ENCODE measurements at places on chromosomes 6 and 20.

DNA sequence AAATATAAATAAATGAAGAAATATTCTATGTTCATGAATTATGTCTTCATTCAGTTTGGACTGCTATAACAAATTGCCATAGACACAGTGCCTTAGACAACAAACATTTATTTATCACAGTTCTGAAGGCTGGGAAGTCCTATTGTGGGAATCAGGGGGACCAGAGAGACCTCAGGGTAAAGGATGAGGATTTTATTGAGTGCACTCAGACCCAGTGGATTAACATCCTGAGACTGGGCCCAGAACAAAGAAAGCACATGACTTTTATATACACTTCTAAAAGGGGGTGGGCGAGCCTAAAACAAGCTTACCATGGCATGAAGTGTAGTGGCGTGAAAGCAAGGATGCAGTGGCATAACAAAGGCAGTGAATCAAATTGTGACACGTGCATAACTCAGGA lies 26.9 kb upstream of the CBLN4 start:
- H3K36me3 ChIP-seq = no peaks in the 10 kb centered on the region
- H3K27ac ChIP-seq = no peak overlapping the region
- H3K4me3 ChIP-seq = no peak overlapping the region
- peaks cover 5% of the 10 kb centered on the region for H3K27me3 ChIP-seq

DNA sequence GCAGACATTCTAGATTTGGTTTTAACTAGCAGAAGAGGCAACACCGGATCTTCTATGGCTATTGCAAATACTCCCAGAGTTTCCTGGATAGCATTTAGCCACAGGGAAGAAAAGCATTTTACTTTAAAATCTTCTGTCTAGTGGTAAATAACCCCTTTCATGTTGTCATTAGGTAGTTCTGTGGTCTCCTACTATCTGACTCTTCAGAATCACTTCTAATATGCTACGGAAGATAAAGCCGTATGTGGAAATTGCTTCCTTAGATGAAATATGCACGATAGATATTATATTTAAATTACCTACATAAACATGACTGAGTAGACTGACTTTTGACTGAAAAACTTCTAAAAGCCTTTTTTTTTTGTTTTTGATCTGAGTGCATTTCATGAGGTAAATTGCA lies 759 bp downstream of the CRISP3 start:
- H3K36me3 ChIP-seq = no peaks in the 10 kb centered on the region
- H3K4me1 ChIP-seq = peaks cover 2% of the 10 kb centered on the region
- no peak overlapping the region for H3K27ac ChIP-seq
- H3K27me3 ChIP-seq = no peaks in the 10 kb centered on the region
- no peak overlapping the region for H3K4me3 ChIP-seq
- no peak for DNase-seq

DNA sequence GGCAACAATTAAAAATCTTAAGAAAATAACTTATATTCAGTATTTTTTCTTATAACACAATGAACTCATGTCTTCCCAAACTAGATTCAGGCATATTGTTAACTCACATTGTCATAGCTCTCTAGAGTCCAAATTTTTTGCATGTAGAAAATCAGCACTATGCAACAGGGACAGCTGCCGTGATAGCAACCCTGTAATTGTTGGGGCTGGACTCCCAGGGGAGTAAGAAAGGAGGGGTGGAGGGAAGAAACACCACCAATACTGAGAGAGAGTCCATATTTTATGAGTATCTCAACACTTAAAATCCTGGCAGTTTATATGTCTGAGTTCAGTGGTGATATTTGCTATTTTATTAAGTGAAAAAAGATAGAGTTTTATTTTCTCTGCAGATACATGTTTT lies 89.6 kb upstream of the HS3ST5 start:
- no peaks in the 10 kb centered on the region for H3K36me3 ChIP-seq
- no peak for DNase-seq
- H3K4me1 ChIP-seq = no peaks in the 10 kb centered on the region
- no peak overlapping the region for H3K27ac ChIP-seq
- H3K4me3 ChIP-seq = no peak overlapping the region
- H3K27me3 ChIP-seq = no peaks in the 10 kb centered on the region

DNA sequence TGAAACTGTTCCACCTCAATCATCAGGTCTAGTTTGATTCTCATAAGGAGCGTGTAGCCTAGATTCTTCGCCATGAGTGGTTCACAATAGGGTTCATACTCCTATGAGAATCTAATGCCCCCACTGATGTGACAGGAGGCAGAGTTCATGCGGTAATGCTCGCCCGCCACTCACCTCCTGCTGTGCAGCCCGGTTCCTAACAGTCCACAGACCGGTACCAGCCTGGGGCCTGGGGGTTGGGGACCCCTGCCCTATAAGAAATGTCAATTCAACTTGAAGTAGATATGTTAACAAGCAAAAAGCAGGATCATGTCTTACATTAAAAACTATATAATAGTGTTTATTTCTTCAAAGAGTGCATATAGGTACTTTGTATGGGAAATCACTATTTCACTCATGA lies 216.5 kb downstream of the COL19A1 start:
- H3K4me1 ChIP-seq = no peaks in the 10 kb centered on the region
- no peak overlapping the region for H3K27ac ChIP-seq
- no peaks in the 10 kb centered on the region for H3K36me3 ChIP-seq
- DNase-seq = no peak

GRCh38 chr20:1861347-1861976 lies 33.7 kb upstream of the SIRPA start:
- H3K27me3 ChIP-seq = no peaks in the 10 kb centered on the region
- H3K27ac ChIP-seq = peak overlapping the region; percentile 16
- no peaks in the 10 kb centered on the region for H3K36me3 ChIP-seq
- no peak for DNase-seq

DNA sequence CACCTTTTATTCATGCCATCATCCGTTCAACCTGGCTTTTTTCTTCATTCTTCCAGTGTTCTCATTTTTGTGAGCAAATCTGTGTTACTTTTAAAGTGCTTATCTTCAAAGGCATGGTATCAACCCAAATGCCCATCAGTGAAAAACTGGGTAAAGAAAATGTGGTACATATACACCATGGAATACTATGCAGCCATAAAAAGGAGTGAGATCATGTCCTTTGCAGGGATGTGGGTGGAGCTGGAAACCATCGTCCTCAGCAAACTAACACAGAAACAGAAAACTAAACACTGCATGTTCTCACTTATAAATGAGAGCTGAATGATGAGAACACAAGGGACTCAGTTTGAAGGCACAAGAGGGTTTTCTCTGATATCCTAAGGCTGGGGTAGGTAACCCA lies 130.3 kb downstream of the CCDC170 start:
- no peaks in the 10 kb centered on the region for H3K27me3 ChIP-seq
- no peak overlapping the region for H3K4me3 ChIP-seq
- H3K4me1 ChIP-seq = peaks cover 14% of the 10 kb centered on the region
- DNase-seq = no peak

DNA sequence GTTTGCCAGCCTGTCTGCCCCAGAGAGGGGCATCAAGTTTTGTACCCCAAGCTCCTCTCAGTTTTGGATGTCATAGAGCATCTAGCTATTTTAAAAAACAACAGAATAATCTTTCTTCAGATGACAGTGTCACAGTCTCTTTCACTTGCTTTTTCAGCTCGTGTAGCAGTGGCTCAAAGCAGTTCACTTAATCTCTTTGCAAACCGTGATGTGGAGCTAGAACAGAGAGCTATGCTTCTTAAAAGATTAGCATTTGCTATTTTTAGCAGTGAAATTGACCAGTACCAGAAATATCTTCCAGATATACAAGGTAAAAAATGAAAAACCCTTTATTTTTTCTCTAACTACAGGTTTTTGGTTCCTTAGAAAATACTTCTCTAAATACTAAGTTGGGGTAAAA lies 37.3 kb downstream of the PGM3 start:
- H3K27me3 ChIP-seq = no peaks in the 10 kb centered on the region
- H3K27ac ChIP-seq = no peak overlapping the region
- H3K36me3 ChIP-seq = peaks cover 49% of the 10 kb centered on the region

DNA sequence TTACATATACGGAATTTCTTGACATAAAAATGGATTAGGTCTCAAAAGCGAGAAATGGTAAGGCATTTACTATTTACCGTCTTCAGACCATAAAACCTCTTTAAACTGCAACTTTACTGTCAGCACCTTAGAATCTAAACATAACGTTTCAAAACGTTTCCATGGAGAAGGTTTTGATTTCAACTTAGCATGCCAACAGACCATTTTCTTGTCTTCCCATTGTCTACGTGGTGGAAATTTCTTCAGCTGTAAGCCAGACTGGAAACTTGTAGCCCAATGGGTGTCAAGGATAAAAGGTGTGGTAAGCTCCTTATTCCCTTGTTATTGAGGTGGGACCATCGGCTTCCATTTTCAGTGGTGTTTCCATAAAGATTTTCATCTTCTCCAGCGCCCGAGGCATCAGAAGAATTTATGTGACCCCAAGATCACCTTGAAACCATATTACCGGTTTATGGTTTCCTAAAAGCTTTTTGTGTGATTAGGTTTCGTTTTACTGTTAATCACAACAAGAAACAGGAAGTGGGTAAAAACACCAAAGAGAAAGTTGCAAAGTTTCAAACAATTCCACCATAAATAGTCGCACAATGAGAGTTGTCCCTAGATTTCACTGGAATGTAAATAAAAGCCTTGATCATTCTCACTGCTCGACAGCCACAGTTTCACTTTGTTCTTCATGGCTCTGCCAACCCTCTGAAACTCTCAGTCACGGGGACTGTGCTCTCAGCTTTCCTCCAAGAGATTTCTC lies 63.0 kb upstream of the CD2AP start:
- peak overlapping the region; percentile 25 for H3K27ac ChIP-seq
- no peaks in the 10 kb centered on the region for H3K4me1 ChIP-seq
- peak overlapping the region; percentile 23 for H3K4me3 ChIP-seq
- no peaks in the 10 kb centered on the region for H3K36me3 ChIP-seq
- no peaks in the 10 kb centered on the region for H3K27me3 ChIP-seq

GRCh38 chr6:137926207-137926731 lies 59.2 kb downstream of the TNFAIP3 start:
- H3K4me3 ChIP-seq = no peak overlapping the region
- peak; percentile 70 for DNase-seq

GRCh38 chr6:28104392-28105244 lies 19.8 kb upstream of the ZSCAN16 start:
- H3K4me3 ChIP-seq = peak overlapping the region; percentile 66
- peak; percentile 82 for DNase-seq
- peak overlapping the region; percentile 27 for H3K27ac ChIP-seq
- H3K36me3 ChIP-seq = no peaks in the 10 kb centered on the region
- no peaks in the 10 kb centered on the region for H3K27me3 ChIP-seq
- no peaks in the 10 kb centered on the region for H3K4me1 ChIP-seq

GRCh38 chr20:1505871-1506270 lies 14.7 kb upstream of the SIRPB2 start:
- peaks cover 14% of the 10 kb centered on the region for H3K4me1 ChIP-seq
- no peak for DNase-seq
- no peaks in the 10 kb centered on the region for H3K27me3 ChIP-seq
- no peaks in the 10 kb centered on the region for H3K36me3 ChIP-seq
- no peak overlapping the region for H3K4me3 ChIP-seq

DNA sequence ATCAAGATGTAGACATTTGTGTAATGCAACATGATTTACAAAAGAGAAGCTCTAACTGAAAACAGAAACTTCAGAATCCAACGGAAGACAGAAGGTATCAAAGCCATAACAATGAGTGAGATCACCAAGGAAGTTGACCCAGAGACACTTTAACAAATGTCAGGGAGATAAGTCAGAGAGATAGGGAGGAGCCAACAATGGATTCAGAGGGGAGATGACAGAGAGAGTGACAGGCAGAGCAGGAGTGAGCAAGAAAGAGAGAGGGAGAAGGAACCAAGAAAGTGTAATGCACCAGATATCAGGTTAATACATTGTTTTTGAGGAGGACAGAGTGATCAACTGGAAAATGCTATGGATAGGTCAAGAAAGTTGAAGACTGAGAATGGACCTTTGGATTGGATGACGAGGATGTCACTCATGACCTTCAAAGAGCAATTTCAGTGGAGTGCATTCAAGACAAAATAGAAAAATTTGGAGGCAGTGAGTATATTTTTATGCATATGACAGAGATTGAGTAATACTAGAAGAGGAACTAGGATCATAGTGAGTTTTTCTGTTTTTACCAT lies 86.6 kb downstream of the TRDN start:
- no peaks in the 10 kb centered on the region for H3K4me1 ChIP-seq
- no peak overlapping the region for H3K27ac ChIP-seq
- H3K4me3 ChIP-seq = no peak overlapping the region
- no peak for DNase-seq
- no peaks in the 10 kb centered on the region for H3K36me3 ChIP-seq
- no peaks in the 10 kb centered on the region for H3K27me3 ChIP-seq

- H3K27me3 ChIP-seq = no peaks in the 10 kb centered on the region
- H3K27ac ChIP-seq = peak within 1 kb of the TSS; percentile 39
- no peak within 1 kb of the TSS for H3K4me3 ChIP-seq
Measured at GRCh38 chr6:35780719-35781118, at the start of gene CLPSL1. Gene CLPSL1 (plus strand): TSS chr6:35781019. CDS start chr6:35781111, 92 bp downstream.

DNA sequence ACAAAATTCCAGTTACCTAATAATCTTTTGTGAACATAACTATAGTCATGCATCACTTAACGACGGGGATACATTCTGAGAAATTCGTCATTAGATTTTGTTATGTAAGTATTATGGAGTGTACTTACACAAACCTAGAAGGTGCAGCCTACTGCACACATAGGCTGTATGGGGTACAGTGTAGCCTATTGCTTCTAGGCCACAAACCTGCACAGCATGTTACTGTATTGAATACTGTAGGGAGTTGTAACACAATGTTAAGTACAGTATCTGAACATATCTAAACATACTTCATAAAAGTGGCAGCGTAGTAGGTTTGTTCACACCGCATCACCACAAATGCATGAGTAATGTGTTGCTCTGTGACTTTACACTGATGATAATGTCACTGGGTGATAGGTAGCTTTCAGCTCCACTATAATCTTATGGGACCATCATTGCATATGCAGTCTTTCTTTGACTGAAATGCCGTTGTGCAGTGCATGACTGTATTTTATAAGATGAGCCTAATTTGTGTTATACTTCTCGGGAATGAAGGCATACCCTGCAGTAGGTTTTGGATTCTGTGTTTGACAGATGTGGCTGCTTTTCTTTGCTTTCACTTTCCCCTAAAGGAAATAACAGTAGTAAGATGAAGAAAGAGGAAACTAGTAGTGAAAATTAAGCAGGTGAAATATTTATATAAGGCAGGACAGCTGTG lies 365.6 kb downstream of the FARS2 start:
- no peaks in the 10 kb centered on the region for H3K4me1 ChIP-seq
- H3K27me3 ChIP-seq = no peaks in the 10 kb centered on the region
- H3K36me3 ChIP-seq = no peaks in the 10 kb centered on the region

GRCh38 chr6:139698526-139699176 lies 324.2 kb upstream of the CITED2 start:
- no peaks in the 10 kb centered on the region for H3K36me3 ChIP-seq
- no peaks in the 10 kb centered on the region for H3K4me1 ChIP-seq
- DNase-seq = no peak
- no peak overlapping the region for H3K4me3 ChIP-seq
- H3K27ac ChIP-seq = no peak overlapping the region

DNA sequence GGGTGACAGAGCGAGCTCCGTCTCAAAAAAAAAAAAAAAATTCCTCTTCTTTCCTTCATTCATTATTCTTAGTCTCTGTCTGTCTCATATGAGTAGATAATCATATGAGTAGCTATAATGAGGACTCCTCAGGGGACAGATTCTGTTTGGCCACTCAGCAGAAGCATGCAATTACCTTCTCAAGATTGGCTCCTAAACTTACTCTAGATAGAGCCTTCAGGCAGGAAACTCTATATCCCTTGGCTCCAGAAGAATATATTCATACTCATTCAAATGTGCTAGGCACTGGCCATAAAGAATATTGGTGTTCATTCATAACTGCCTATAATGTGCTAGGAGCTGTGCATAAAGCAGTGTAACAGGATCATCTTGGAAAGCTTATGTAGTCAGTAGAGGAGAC lies 2.2 kb upstream of the ACAT2 start:
- no peak for DNase-seq
- peaks cover 48% of the 10 kb centered on the region for H3K36me3 ChIP-seq

GRCh38 chr6:17494177-17494576 lies 100.8 kb downstream of the CAP2 start:
- no peaks in the 10 kb centered on the region for H3K4me1 ChIP-seq
- H3K4me3 ChIP-seq = no peak overlapping the region
- no peak overlapping the region for H3K27ac ChIP-seq

All from RWPE2 (cell line).